ENCODE measurements at places on chromosomes 1 and 21.

- DNase-seq: no peak
Observed at GRCh38 chr1:39394598-39394997, 96.8 kb upstream of the BMP8A start.

- DNase-seq: no peak
Observed at GRCh38 chr1:214971071-214971470, 111.5 kb upstream of the KCNK2 start.

- no peak for DNase-seq
Observed at GRCh38 chr1:213070406-213070805, 19.4 kb downstream of the RPS6KC1 start.

DNA sequence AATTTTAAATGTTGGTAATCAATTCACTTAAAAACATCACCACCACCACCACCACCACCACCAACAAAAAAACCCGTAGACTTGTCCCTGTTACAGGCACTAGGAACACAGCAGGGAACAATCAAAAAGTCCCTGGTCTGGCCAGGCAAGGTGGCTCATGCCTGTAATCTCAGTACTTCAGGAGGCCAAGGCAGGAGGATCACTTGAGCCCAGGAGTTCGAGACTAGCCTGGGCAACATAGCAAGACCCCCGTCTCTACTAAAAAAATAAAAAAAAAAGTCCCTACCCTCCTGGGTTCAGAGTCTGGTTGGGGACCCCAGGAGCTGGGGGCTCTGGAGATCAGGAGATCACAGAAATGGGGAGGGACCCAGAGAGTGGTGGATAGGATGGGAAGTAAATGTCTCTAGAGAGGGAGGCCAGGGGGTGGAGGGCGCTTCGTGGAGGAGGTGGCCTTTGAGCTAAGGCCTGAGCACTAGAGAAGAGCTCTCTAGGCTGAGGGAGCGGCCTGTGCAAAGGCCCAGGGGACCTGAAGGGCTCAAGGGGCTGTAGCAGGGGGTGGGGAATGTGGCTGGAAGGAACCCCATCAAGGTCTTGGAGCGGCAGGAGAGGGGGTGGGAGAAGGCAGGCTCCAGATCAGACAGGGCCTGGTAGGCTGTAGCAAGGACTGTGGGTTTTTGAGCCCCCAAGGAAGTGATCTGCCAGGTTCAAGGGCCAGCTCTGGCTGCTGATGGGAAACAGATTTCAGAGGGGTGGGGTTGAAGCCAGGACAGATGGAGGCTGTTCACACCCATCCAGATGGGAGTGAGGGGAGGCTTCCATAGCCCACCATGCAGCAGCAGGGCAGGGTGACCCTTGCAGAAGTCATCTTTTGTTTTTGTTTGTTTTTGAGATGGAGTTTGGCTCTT lies 24.8 kb upstream of the VPS13D start:
- no peak for DNase-seq

GRCh38 chr1:203338335-203339036 lies 12.4 kb downstream of the FMOD start:
- peak; percentile 25 for DNase-seq

DNA sequence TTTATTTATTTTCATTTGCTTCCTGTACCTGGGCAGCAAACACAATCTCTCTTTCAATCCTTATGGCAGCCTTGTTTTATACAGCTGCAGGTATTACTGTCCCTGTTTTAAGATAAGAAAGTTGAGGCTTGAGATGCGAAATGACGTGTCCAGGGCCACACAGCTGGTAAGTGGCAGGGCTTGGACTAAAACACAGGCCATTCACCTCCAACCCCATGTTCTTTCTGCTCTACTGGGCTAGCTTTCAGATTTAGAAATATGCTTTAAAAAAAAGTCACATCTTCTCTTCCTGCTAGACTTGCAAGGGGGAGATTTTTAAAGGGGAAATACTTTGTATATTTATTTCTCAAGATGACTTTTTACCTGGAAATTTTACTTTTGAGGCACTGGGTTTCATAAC lies 62.8 kb downstream of the CNST start:
- no peak for DNase-seq

DNA sequence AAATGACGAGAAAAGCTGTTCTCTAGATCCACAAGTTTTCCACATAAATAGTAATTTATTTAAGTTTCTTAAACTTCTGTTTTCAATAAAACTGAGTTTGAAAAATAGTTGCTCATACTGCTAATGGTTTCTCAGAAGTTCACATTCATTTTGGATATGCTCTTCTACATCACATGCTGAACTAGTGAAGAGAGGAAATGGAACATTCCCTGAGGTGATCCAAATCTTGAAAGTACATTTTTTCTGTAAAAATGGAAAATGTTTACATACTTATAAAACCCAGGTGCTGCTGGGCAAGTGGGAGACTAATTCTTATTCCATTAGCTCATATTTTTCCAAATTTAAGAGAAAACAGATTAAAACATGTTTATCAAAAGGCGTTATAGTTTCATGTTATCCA lies 111.7 kb downstream of the ADGRL4 start:
- DNase-seq: no peak

- no peak for DNase-seq
Observed at GRCh38 chr1:214071469-214071868, 83.7 kb downstream of the PROX1 start.

DNA sequence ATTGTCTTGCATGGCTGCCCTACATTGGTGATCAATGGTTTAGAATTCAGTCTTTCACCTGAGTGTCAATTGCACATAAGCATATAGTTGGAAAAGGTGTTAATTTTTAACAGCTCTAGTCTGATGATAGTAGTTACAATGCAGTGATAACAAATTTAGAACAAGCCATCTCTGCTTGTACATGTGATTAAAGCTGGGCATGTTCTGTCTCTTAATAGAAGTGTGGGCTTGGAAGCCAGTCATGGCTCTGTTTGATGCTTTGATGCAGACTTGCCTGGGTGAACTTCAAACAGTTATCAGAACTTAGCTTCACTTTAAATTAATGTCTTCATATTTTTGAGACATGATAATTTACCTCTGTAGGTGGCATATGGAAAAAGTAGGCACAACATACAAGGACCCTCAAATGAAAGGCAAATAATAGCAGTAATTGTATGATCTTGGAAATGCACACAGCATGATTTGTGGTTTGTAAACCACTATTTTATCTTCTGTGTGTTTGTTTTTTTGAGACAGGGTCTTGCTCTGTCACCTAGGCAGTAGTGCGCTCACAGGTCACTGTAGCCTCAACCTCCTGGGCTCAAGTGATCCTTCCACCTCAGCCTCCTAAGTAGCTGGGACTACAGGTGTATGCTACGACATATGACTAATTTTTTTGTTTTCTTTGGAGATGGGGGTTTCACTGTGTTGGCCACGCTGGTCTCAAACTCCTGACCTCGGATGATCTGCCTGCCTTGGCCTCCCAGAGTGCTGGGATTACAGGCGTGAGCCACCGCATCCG lies 3.8 kb downstream of the DDI2 start:
- no peak for DNase-seq

DNA sequence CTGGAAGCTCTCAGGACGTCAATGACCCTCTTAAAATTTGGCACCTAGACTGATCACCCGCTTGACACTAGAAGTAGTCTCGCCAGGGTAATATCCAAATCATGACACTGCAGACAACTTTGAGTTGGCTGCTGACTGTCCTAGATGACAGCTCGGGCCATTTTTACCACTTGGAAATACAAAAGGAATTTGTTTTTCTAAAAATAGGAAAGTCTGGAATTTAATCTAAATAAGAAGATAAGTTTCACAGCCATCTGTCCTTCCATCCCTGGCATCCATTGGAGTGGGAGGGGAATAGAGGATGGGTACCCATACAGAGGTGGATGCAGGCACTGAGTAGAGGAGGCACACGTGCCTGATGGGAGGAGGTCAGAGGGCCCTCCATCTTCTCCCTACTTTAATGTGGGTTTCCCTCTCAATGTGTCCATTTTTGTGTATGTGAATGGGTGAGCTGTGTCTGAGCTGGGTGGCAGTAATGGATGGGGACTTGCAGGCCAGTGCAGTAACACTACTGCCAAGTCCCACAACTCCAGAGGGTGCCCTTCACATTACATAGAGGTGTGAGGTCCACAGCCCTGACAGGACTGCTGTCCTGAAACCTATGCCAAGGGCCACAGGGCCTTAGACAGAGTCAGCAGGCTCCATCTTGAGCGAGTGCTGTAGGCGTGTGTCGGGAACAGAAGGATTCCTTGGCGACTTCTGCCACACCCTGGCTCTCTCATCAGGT lies 104.8 kb upstream of the IPO9 start:
- no peak for DNase-seq
